ENCODE measurements at places on chromosomes 4 and X. TPM values are rescaled to one million over a fixed set of nuclear protein-coding genes. Genes with fewer than 3 reads are reported as not detected.

Gene MUC7
- total RNA-seq: not detected

Gene UCHL1
- total RNA-seq: 15.3 TPM

Gene F8A1
- total RNA-seq: 7.6 TPM

Gene ATP5ME
- total RNA-seq: 54.3 TPM

Gene SLC35A2
- 22.0 TPM for total RNA-seq

Gene TEX11
- total RNA-seq: not detected

Gene SPP1
- total RNA-seq: 7.9 TPM

Gene RRH
- total RNA-seq: 1.1 TPM

Gene FGD1
- total RNA-seq: 2.4 TPM

Gene EPHA5
- 0.65 TPM for total RNA-seq

Gene NLRP2B
- not detected for total RNA-seq

Gene SASH3
- 9.4 TPM for total RNA-seq

Gene RPGR
- 67.3 TPM for total RNA-seq

Gene FMR1
- 25.9 TPM for total RNA-seq

Gene SLC10A6
- total RNA-seq: 25.9 TPM

Gene LRCH2
- 3.5 TPM for total RNA-seq

Gene SNCA
- 17.6 TPM for total RNA-seq

Gene PAGE5
- not detected for total RNA-seq

Gene TSPAN6
- 32.4 TPM for total RNA-seq

Gene ACE2
- 22.1 TPM for total RNA-seq

Gene GPR82
- total RNA-seq: 0.09 TPM

Gene UGT2B17
- total RNA-seq: not detected

Gene SRPX
- 250 TPM for total RNA-seq

Gene ZFP42
- not detected for total RNA-seq

Gene SORCS2
- total RNA-seq: 0.63 TPM

Gene CSTF2
- 9.6 TPM for total RNA-seq

Gene GPM6B
- 9.1 TPM for total RNA-seq

Gene FAM241A
- 6.0 TPM for total RNA-seq

Gene HTRA3
- total RNA-seq: 15.8 TPM

Gene USP17L25
- not detected for total RNA-seq

Gene PAGE2B
- total RNA-seq: not detected

Gene PPP2R2C
- 0.72 TPM for total RNA-seq

Gene LGI2
- total RNA-seq: 6.4 TPM

Gene CSAG1
- total RNA-seq: not detected

Gene KIT
- 6.0 TPM for total RNA-seq

Gene STK32B
- total RNA-seq: 2.6 TPM

Gene CCDC120
- 2.1 TPM for total RNA-seq

Gene MAGEC3
- total RNA-seq: not detected

Gene MTMR8
- total RNA-seq: 2.0 TPM

Measured in omental fat pad (tissue), 4 donors.